ENCODE measurements at places on chromosomes 3 and 15.

- DNase-seq, result no peak
These were observed 278.4 kb downstream of the SUCLG2 start for GRCh38 chr3:67375976-67376375.

DNA sequence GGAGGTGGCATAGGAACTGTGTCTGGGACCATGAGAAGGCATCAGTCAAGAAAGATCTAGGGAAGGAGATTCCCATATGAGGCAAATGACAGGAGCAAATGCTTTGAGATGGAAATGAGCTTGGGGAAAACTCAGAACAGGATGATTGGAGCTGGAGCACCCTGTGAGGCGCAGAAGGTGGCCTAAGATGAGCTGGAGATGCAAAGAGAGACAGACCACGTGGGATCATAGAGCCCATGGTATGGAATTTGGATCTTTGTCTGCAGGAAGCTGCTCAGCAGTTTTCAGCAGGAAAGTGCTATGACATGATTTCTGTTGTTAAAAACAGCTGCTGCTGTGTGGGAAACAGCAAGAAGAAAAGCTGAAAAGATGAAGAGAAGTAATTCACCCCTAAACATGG lies 310.6 kb downstream of the MAGI1 start:
- DNase-seq, result no peak

DNA sequence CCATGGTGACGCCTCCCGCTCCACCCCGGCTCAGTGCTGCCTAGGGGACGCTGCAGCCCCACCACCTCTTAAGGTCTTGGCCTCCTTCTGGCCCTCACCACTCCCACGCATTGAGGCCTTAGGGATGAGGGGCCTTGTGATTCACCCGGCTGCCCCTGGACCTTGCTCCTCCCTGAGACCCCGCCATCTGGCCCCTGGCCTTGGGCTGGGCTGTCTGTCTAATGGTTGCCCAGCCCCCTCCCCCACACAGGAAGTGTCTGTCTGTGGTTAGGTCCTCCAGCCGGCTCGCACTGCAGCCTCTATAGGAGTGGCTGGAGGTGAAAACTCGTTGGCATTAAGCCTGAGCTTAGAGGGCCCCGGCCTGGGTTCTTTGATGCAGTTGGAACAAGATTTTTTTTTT lies 21.5 kb upstream of the MTHFS start:
- DNase-seq, result no peak

- no peak for DNase-seq
These were observed 198.3 kb downstream of the OTOL1 start for GRCh38 chr3:161694682-161695564.

GRCh38 chr3:98223907-98224672 lies 40.0 kb upstream of the OR5H6 start:
- DNase-seq, result no peak

DNA sequence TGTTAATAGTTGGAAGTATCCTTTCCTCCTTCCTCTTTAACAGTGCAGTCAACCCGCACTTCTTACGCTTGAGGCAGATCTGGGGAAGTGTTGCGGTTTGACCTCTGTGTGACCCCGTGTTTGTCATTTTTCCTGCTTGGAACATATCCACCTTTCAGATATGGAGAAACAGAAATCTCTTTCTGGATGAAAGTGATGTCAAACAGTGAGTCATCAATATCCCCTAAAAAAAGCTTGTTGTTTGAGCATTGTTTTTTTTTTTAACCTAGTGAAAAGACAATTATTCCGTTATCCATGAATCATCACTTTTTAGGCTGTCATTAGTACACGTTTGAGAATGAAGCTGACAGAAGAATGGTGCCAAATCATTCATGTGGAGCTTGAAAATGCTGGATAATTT lies 293.7 kb downstream of the ARPP21 start:
- DNase-seq, result peak; percentile 23

All from NCI-H1092 treated with DMSO at 0.1 percent for 48 hours (cell line).